ENCODE measurements at places on chromosomes 1 and 21.
A peak's percentile ranks its signal among the peaks of the same experiment; 100 is the strongest.

GRCh38 chr1:20440785-20441200 is 45.2 kb downstream of the CAMK2N1 start:
- no peak for DNase-seq

DNA sequence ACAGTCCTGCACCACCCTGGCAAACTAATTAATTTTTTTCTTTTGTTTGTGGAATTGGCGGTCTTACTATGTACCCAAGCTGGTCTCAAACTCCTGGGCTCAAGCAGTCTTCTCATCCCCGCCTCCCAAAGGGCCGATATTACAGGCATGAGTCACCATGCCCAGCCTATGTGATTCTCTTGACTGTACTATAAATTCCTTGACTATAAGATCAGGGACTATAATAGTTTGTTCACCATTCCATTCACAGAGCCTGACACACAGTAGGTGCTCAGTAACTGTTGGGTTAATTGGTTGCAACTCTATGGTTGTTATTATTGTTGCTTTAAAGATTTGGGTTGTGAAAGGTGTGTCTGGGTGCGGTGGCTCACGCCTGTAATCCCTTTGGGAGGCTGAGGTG is 17.2 kb downstream of the DAP3 start:
- DNase-seq: no peak

DNA sequence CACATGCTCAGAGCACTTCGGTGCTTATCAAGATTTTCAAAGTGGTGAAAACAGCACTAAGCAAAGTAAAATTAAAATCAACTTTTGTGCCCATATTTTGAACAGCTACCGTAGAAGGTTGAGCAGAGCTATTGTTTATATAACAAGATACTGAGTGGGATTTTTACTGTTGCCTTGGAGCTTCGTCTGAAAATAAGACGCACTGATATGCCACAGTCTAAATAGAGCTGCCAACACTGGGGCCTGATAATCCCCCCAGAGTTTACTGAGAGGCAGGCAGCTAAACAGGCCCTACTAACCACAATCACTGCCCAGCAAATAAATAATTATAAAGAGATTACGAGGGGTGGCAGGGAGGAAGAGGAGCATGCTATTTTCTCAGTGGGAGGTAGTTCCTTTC is 650 bp upstream of the CCDC190 start:
- no peak for DNase-seq

DNA sequence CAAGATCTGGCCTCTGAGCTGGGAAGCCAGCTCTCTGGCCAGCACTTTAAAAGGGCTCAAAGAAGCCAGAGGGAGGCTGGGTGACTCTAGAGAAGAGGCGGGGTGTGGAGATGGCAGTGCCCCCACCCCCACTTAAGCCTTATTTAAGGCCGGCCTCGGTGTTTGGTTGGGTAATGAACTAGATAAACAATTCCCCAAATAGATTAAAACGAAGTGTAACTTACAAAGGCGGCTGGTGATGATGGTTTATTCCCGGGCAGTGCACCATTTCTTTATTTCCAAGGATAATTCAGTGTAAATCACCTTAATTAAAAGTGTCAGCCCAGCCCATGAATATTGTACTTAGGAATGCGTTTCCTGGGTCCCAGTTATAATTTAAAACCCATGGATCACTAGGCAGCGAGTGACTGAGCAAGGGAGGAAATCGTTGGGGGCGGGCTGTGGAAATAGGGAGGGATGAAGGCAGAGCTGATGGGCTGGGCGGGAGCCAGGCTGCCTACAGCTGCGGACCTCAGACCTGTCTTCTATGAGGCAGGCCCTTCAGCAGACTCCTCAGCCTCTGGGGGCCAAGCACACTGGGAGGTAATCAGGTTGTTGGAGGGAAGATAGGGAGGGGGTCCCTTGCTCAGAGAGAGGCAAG is 54.9 kb downstream of the TMEM53 start:
- no peak for DNase-seq

DNA sequence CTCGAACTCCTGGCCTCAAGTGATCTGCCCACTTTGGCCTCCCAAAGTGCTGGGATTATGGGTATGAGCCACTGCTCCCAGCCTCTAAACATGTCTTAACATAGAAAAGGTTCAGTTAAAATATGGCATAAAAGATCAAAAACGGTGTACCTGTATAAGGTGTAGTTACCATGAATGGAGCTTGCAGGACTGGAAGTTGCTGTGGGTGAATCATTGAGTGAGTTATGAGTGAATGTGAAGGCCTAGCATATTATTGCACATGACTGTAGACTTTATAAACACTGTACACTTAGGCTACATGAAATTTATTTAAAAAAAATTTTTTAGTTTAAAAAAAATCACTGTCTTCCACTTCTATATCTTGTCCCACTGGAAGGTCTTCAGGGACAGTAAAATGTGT is 15.7 kb downstream of the ABCD3 start:
- no peak for DNase-seq

DNA sequence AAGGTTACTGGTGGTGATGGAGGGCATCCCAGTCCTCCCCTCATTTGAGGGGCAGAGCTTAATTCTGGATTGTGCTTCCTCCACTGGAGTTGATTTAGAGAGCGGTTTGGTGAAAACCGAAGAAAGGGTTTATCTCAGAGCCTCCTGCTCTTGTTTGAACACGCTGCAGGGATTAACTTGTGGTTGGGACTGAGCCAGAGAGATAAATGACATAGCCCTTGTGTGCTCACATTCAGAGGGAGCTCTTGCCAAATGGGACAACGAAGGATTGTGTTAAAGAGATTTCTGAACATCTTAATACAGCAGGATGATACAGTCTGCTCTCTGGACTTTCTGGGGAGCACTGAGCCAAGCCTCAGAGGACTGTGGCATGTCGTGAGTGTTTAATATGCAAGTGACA is 308.2 kb downstream of the DISC1 start:
- DNase-seq: no peak

DNA sequence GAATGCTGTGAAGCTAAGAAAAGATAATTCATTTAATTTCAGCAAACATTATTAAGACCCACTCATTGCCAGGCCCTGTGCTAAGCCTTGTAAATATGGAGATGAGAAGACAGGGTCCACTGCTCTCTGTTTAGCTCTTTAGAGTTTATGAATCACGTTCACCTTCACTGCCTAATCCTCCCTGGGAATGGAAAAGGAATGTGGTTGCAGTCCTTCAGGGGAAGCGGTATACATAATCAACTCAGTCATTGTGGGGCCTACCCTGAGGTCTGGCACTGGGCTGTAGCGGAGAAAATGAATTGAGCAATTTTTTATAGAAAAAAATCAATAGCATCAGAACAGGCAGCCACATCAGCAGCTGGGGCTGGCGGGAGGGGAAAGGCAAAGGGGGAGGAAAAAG is 412.1 kb upstream of the NFIA start:
- no peak for DNase-seq

- DNase-seq: no peak
Observed at GRCh38 chr1:228081144-228081543, 1.4 kb upstream of the ARF1 start.

GRCh38 chr1:48808496-48808895 is 31.8 kb upstream of the BEND5 start:
- no peak for DNase-seq

GRCh38 chr1:20200966-20201365 is 14.6 kb upstream of the PLA2G2C start:
- no peak for DNase-seq

DNA sequence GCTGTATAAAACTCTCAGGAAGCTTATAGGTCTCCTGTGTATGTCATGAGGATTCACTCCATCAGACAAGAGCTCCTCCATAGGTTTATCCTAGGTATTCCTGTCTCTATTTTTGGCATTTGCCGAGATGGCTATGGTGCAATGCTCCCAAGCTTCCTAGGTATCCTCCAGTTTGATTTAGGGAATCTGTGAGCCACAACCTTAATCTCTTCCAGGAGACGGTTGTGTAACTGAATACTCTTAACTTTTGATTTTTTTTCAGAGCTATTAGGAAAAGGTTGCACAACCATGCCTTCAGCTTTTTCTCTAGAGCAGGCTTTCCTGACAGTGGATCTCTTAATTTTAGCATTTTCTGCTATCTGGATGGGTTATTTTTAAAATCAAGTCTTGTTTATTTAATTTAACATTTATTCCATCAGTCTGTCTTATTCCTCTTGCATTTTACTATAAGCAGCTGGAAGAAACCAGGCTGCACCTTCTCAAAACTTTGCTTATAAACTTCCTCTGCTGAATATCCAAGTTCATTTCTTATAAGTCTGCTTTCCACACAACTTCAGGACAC is 69.4 kb upstream of the BACE2 start:
- DNase-seq: no peak

DNA sequence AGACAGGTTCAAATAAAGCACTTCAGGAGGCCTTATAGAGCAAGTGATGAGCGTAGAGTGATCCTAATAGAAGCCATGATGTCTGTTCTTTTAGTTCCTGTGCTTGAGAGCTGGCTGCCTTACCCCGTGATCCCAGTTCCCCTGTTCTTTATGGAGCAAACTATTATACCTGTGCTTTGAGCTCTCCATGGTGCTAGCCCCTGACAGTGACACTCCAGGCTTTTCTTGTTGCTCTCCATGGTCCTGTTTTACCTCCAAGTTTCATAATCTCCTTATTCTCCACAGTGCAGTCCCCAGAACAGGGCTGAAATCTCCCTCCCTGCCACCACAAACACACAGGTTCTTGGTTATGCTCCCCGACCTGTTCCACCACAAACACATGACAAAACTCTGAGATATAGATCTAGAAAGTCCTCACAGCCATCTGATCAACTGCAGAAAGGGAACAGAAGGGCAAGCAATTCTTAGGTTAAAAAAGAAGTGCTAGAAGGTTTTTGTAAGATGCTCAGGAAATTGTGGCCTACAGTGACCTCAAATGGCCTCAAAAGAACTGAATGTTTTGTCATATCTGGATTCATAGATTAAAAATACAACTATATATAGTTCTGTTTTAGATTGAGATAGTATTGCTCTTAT is 6.0 kb downstream of the CADM3 start:
- peak; percentile 88 for DNase-seq

Data from Kasumi-1 (cell line).